ENCODE measurements at places on chromosomes 7 and 10.

GRCh38 chr7:136931169-136931867 is 62.9 kb downstream of the CHRM2 start:
- DNase-seq: no peak

DNA sequence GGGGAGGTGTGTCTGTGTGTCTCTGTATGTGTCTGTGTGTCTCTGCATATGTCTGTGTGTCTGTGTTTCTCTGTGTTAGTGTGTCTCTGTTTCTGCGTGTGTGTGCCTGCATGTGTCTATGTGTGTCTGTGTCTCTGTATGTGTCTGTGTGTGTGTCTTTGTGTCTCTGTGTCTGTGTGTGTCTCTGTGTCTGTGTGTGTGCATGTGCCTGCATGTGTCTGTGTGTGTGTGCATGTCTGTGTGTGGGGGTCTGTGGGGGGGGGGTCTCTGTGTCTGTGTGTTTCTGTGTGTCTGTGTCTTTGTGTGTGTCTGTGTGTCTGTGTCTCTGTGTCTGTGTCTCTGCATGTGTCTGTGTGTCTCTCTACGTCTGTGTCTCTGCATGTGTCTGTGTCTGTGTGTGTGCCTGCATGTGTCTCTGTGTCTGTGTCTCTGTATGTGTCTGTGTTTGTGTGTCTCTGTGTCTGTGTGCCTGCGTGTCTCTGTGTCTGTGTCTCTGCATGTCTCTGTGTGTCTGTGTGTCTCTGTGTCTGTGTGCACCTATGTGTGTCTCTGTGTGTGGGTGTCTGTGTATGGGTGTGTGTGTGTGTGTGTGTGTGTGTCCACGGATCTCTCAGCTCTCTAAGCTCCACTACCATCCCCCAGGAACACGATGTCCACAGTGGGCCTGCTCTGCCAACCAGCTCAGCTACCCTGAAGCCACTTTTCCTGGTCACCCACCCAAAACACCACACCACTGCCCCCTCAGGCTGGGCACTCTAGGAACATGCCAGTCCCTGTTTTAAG is 41.7 kb downstream of the RASGEF1A start:
- no peak for DNase-seq

DNA sequence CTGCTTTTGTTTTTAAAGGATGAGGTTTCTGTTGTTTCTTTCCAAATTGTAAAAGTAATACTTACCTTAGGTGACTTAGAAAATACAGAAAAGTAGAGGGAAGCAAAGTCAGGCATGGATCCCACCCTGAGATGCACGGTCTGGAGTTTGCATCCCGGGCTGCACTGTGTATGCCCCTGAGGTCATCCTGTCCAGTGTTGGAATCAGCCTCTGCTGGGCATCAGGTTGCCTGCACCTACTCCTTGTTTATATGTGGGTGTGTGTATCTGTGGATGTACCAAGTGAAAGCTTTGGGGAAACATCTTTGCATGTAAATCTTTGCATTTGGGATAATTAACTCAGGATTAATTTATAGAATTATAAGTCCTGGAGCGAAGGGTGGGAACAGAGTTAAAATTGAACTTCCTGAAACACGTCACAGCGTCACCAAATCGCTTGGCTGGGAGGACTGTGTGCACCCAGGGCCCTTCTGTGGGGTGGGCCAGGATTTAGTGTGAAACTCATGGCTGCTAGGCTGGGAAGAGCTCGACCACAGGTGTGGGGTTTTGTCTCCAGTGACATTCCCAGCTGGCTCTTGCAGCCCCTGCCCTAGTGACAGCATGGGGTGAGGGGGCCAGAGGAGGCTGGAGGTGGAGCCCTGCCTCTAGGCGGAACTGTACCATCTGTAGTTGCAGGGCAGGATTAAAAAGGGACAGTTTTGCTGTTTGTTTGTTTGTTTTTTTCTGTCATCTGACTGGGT is 27.9 kb downstream of the GTF2IRD1 start:
- DNase-seq: no peak

GRCh38 chr10:42637648-42638054 is 719 bp downstream of the ZNF33B start:
- no peak for DNase-seq

- no peak for DNase-seq
These were observed 19.7 kb upstream of the NKX2-3 start for GRCh38 chr10:99513061-99513460.

DNA sequence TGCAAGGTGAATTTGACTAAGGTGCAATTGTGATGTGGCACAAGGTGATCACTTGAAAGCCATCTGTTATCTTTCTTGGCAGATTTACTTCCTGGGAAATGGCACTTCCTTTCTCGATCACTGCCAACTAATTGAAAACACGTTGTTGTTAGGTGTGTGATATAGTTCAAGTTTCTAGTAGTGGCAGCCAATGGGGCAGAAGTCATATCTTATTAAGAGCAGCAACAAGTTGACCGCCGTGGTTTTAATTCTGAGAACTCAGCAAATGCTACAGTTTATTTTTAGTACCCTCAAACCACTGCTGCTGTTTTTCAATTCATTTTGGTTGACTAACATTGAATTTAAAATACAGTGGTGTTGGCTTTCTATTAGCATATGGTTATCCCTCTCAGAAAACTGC is 1.6 kb downstream of the CHN2 start:
- DNase-seq: no peak

- DNase-seq: no peak
These were observed 270.5 kb downstream of the POU6F2 start for GRCh38 chr7:39248041-39248691.

GRCh38 chr10:36492590-36493515 is 632.5 kb upstream of the ANKRD30A start:
- DNase-seq: no peak

DNA sequence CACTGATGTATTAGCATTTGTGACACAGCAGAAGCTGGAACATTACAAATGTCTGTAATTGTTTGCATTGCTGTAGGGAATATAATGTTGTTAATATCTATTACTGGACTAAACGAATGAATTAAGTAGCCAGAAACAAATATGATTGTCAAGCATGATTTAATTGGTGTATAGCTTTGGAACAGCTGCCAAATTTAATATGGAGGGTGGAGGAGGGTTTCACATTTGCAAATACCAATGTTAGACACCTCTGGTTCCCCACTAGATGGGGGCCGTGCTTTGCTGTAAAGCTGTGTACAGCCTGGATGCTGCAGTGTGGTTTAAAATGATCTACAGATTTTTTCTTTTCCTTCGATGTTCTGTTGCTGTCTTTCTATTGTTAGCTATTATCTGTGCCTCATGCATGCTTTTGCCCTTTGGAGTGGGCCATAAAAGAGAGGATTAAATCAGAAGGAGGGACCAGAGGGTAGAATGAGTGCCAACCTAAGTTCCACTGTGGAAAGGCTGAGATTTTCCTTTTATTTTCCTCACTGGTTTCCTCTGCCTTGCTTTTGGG is 23.1 kb downstream of the DNAJB9 start:
- DNase-seq: peak; percentile 52

GRCh38 chr7:44283381-44284211 is 41.8 kb downstream of the CAMK2B start:
- no peak for DNase-seq

- no peak for DNase-seq
These were observed at the start of gene MAGI2 for GRCh38 chr7:79453558-79454360. Gene MAGI2 (minus strand): TSS chr7:79453667. CDS start chr7:79453320, 347 bp downstream.

DNA sequence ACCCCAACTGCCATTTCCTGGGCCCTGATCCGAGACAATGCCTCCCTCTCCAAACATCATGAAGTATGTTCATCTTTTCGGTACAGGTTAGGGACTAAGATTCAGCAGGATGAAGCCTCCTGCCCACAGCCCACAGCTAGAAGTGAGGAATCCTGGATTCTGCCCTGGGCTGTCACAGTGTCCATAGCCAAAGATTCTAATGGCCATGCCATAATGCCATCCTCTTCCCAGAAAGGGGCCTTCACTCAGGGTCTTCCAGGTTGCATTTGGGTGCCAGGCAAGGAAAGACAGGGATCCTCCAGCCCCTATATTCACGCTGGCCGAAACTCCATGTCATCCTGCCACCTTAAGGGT is 15.7 kb upstream of the ZMIZ1 start:
- no peak for DNase-seq

GRCh38 chr10:18822156-18822555 is 162.9 kb downstream of the ARL5B start:
- DNase-seq: no peak

DNA sequence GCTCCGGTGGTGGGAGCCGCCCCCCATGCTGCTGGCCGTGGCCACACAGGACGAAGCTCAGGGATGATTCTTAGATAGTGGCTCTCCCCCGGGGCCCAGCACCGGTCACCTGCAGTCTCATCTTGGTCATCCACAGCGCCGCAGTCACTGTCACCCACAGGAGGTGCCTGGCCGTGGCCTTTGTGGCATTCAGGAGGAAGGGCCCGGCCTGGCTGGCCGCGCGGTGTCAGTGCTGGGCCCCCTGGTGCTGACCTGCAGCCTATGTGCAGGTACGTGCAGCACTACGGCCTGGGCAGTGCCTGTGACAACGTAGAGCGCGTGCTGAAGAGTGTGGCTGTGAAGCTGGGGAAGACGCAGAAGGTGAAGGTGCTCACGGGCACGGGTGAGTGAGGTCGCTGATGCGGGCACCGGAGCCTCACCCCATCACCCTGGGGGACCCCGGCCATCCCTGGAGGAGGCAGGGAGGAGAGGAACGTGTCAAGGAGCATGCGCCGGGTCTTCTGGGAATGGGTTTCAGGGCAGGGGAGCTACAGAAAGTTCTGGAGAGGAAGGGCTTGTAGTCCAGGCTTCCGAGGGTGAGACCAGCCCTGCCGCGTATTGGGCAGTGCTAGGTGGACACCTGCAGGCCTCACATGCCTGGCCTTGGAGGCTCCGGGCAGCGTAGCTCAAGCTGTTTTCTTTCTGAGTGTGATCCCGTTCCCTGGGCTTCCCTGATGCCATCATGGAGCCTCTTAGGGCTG is 5.0 kb downstream of the SPRN start:
- DNase-seq: no peak

DNA sequence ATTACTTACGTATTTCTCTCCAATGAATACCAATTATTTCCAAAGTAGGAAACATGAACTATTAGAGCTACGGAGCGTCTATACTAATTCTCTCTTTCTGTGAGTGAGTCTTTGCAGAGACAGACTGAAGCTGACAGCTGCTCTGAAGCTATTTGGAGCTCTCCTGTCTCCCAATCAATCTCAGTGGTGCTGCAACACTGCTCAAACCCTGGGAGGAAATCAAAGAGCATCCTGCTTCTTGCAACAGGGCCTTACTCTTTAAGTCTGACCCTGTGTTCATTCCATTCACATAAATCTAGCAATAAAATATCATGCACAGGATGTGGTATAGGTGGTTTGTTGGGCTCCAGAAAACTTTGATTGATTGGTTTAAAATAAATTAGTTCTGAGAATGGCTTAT is 685.7 kb upstream of the IGFBP3 start:
- DNase-seq: no peak

DNA sequence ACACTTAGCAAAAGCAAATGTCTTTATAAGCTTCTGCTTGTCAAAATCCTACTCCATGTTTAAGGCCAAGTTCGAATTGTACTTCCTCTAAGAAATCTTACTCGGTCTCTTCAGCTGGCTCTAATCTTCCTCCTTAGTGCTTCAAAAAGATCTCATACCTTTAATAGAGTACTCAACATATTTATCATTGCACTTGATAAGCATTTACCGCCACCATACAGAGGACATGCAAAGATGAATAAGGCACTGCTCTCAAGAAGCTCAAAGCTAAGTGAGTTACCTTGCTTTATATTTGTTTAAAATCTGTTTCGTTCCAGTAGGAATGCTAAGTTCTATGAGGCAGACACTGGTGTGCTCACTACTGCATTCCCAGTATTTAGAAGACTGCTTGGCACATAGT is 61.9 kb upstream of the DNAJB12 start:
- no peak for DNase-seq

- no peak for DNase-seq
These were observed 50.0 kb downstream of the JMJD1C start for GRCh38 chr10:63415640-63416244.

DNA sequence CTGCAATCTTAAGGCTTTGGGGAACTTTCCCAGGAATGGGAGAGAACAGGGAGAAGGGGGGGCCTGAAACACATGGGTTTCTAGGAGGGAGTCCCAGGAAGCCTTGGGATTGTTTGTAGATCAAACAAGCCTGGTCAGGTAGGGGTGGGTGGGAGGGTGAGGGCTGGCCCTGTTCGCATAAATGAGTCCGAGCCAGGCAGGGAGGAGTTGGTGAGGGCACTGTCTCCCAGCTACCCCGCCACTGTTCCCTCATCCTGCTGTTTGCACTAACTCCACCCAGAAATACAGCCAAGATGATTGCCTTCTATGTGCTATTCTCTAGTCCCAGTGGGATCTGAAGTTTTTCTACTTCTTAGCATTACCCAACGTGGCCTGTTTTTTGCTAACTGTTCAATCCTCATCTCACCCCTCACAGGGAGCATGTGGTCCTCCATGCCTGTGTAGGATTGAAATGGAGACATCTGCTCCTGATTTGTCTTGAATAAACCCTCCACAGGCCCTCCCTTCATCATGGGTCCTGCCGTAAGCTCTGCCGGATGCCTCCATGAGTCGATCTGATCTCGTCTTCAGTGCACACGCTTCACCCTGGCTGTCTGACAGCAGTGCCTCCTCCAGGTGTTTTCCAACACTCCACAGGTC is 257.0 kb downstream of the COBL start:
- DNase-seq: no peak

DNA sequence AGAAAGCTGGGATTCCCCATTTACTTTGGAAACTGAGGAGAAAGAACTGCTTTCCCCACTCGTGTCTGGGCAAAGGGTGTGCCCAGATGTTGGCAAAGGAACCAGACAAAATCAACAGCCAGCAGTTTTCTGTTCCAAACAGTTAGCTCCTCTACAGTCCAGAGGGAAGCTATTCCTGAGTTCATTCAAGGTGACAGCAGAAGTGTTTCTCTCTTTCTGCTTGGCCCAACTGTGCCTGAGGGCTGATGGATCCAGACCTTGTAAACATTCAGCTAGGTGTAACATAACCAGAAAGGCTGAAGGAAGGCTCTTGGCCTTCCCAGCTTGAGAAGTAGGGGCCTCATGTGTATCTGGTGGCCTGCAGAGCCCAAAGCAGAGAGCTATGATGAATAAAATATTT is 7.0 kb upstream of the ALDH18A1 start:
- DNase-seq: no peak

DNA sequence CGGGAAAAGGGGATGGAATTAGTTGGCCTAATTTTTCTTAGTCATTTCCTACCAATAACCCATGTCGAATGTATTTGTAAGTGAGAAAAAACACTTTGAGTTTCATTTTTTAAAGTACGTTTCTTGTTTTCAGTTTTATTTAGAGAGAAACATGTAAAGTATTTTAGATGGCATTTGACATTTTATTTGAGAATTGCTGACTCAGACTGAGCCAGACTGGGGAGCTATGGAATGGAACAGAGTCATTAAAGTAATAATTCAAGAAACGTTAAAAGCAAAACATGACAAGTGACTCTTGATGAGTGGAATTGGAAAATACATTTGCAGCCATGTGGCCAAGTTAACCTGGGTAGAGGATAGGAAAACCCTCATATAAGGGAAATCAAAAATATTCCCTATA is 286.1 kb upstream of the NPSR1 start:
- no peak for DNase-seq
